Regular cardiac myocyte (primary cell): ENCODE measurements at places on chromosomes 12 and 14. TPM values are rescaled to one million over a fixed set of nuclear protein-coding genes. Genes with fewer than 3 reads are reported as not detected.

Gene SBNO1
- total RNA-seq, result 21.1 and 30.9 TPM in 2 replicates

Gene SLC6A13
- 0.19 and 0.28 TPM in 2 replicates for total RNA-seq

Gene TMEM132C
- total RNA-seq, result not detected in 2 replicates

Gene TPH2
- total RNA-seq, result under 0.01 TPM in 1 of 2 replicates, not detected in the other
